ELR (cell line): ENCODE measurements at places on chromosomes 12 and 14.
A peak's percentile ranks its signal among the peaks of the same experiment; 100 is the strongest.

DNA sequence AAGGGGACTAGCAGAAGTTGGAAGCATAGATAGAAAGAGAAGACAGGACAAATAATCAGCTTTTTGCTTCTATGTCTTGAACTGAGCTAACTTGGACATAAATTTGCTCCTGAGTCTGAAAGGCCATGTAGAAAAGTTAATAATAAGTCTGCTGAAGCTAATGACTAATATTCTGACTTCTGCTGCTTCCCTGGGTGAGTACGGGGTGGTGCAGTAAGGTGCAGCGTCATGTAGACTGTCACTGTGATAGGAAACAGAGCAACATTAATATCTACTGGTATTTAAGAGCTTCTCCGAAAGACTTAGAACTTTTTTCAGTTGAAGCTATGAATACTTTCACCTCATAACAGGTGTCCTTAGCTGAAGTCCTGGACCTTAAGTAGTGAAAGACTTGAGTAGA lies 34.1 kb upstream of the CPM start:
- no peak for DNase-seq

DNA sequence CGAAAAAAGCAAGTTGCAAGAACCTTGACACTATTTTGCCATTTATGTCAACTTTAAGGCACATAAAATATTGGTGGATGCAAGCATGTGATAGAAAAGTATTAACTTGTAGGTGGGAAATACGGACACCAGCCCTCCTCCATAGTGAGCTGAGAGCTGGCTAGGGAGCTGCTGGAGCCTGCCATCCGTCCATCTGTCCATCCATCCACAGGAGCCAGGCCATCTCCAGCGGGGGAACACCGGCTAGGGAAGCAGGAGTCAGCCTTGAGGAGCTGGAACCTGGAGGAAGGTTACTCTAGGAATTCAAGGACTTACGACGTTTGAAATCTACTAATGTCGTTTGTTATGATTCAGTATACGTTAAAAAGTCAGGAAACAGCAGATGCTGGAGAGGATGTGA lies 120.7 kb upstream of the C14orf180 start:
- no peak for DNase-seq

DNA sequence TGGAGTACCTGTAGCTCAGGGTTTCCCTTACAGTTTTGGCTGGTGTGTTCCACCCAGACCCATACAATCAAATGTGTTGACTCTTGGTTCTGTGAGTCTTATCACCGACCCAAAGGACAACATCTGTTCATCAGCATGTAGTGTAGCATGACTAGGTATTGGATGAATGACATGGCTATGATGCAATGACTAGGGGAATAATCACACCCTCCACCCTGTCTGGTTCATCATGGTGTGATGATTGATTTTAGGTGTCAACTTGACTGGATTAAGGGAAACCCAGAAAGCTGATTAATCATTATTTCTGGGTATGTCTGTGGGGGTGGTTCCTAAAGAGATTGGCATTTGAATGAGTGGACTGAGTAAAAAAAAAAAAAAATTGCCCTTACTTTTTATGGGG lies 311.3 kb downstream of the DPF3 start:
- no peak for DNase-seq

- DNase-seq: no peak
Observed at GRCh38 chr12:9240776-9241175, 32.6 kb upstream of the PZP start.

DNA sequence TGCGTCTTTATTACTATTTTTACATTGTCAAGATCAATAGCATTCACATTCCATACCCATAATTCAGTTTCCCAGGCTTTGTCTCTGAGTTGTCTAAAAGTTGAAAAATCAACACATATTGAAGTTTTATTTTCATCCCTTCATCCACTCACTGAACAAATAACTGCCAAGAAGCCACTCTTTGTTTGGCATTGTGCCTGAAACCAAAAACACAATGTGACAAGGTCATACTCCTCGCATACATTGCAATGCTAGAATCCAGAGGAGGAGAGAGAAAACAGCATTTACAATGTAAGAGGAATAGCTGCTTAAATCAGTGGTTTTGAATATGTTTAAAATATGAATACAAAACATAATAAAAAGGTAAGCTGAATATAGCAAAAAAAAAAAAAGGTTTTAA lies 71.8 kb downstream of the CCDC60 start:
- no peak for DNase-seq

DNA sequence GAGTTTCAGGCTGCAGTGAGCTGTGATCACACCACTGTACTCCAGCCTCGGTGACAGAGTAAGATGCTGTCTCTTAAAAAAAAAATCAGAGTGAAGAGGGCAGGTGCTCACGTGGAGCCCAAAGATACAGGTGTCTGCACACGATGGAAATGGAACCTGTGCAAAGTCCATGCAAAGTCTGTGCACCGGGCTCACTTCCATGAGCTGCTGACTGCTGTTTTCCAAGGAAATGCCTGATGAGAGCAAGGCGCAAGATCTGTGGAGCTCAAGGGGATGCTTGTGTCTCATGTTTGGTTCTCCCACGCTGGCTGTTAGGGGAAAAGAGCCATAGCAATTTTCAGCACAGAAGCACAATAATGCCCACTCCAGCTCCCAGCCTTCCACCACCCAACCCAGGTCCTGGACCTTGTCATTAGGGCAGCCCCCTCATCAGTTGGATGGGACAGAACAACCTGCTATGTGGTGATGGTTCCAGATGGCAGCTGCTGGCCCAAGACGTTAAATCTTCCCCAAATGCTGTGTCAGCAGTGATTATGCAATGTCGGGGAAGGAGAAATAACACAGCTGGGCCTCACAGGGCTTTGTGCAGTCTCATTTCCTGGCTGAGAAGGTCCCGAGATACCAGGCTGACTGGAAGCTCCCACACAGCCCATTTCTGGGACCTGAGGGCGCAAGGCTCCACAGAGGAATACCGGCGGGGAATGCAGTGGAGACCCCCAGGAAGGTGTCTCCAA lies 27.9 kb upstream of the DICER1 start:
- DNase-seq: peak; percentile 5

GRCh38 chr14:97106609-97107008 lies 309.4 kb downstream of the VRK1 start:
- DNase-seq: no peak
